Iris pigment epithelial cell (primary cell): ENCODE measurements at places on chromosomes 3 and 15.

DNA sequence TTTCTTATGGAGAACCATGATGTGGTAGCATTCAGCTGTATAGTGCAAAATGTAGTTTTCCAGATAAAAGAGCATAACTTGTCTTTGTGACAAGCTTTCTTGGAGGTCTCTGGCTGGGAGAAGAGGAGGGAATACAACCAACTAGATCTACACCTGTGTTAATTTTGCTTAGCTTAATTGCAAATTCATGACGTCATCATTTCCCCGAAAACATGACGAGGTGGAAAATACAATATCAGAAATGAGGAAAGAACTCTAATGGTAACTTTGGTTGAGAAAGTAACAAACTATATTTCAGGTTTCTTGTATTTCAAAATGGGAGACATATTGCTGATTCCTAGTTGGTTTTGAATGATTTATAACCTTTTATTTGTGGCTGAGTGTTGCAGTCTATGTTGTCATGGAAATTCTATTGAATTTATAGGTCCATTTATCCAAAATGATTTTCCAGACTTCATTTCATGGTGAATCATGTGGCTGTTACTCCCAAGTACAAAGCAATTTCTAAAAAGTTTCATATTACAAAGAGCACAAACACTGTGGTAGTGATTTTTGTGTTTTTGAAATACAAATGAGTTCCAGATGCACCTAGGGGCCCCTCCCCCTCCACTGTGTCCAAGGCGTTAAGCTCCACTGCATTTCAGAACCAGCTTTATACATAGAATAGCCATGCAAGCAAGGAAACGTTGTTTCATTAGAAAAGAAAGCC is 307.2 kb downstream of the FEZF2 start:
- DNase-seq = peak; percentile 24

- DNase-seq = peak; percentile 44
Measured at GRCh38 chr3:47398228-47398627, 17.4 kb downstream of the PTPN23 start.

DNA sequence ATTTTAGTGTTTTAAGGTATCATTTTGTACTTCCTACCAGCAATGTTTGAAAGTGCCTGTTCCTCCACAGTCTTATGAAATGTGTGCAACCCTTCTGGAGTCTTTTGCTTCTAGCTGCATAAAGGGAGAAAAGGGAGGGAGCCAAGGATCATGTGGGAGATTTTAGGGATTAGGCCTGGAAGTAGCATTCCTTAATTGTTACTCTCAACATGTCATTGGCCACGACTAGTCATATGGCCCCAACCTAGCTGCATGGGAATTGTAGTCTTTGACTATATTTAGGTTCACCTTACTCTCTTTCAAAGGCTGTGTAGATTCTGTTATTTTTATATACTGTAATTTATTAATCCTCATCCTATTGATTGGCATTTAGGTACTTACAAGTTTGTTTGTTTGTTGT is 14.9 kb downstream of the CRTAP start:
- DNase-seq = no peak

- peak; percentile 33 for DNase-seq
Measured at GRCh38 chr3:55013145-55013925, 85.5 kb upstream of the LRTM1 start.

GRCh38 chr3:134334231-134334900 is 39.9 kb downstream of the AMOTL2 start:
- no peak for DNase-seq

DNA sequence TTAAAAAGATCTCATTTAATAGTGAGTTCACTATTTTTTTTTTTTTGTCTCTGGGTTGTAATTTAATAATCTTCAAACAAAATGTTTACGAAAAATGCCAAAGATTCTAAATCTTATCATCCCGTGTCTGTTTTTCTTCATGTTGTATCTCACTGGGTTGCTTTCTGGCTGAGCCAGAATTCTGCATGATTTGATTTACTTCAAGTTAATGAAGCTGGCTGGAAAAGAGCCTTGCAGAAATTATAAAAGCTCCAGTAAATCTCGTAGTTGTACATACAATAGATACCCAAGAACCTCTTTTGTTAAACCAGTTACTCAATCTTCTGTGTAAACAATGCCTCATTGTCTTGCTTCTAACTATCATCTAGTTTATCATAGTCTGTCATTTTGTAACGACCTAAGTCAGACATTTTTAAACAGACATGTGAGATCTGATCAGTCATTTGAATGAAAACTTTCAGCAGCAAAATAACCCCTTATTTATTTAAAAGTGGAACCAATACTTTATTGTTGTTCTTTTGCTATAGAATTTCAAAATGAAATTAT is 249.0 kb downstream of the MCTP2 start:
- no peak for DNase-seq
